Fibroblast of skin of right quadriceps (primary cell): ENCODE measurements at places on chromosomes 3 and 15.
A peak's percentile ranks its signal among the peaks of the same experiment; 100 is the strongest.

GRCh38 chr15:38242055-38242454 lies 10.6 kb upstream of the SPRED1 start:
- no peak for DNase-seq

GRCh38 chr3:63861306-63861705 lies 2.3 kb downstream of the THOC7 start:
- no peak for DNase-seq

DNA sequence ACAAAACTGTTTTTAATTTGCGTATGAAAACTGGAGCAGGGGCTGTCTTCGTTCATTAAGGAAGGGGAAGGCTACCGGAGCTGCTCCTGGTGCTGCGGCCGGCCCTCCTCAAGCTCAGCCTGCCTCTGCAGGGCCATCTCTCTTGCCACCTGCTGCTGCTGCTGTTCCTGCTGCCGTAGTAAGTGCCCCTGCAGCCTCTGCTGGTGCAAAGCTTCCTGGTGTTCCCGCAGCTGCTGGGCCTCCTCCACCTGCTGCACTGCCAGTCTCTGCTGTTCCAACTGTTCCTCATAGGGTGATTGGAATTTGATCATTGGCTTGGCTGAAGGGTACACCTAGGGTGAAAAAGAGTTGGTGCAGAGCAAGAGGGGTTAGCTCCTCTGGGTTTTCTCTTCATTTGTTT lies 66.0 kb downstream of the GOLIM4 start:
- DNase-seq: no peak

DNA sequence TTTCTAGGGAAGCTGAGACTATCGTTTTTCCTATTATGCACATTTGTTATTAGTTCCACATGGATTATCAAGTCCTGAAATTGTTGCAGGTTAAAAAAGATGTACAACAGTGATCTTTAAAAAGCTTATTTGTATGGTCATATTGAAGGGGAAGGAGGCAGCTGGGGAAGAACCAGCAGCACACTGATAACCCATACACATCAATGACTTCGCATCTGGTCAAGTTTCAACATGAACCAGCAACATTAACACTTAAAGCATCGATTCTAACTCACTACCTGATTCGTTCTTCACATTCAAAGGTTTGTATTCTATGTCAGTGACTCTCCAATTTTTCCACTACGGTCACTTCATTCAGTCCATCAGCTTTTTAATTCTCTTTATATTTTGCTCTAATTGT lies 56.4 kb downstream of the NCEH1 start:
- no peak for DNase-seq

DNA sequence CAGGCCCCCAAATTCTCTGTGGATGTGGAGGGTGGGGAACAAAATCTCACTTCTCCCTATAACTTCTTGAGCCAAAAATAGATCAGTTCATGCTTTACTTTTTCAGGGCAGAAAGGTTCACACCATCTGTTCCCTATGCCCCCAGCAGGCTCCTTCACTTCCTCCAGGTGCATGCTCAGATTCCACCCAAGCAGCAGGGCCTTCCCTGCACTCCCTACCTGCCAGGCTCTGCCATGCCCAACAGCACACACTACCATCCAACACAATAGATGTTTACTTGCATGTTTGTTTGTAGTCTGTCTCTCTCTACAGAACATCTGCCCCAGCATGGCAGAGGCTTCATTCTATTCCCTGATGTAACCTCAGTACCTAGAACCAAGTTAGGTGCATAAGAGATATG lies 43.3 kb downstream of the GABRB3 start:
- no peak for DNase-seq

DNA sequence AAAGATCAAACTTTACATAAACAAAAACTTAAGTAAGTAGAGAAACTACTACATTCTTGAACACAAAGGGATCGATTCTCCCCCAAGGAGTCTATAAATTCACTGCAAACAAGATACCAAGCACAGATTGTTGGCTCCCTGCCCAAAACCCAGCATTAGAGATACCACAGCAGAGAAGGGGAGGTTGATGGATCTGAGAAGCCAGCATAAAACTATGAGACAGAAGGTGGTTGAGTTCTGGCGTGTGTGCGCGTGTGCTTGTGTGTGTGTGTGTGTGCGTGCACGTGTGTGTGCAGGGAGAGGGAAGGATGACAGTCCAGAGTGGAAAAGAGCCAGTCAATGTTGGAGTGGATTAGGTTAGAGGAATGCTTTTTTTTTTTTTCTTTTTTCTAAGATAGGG lies 143.2 kb upstream of the PRR20G start:
- DNase-seq: no peak

DNA sequence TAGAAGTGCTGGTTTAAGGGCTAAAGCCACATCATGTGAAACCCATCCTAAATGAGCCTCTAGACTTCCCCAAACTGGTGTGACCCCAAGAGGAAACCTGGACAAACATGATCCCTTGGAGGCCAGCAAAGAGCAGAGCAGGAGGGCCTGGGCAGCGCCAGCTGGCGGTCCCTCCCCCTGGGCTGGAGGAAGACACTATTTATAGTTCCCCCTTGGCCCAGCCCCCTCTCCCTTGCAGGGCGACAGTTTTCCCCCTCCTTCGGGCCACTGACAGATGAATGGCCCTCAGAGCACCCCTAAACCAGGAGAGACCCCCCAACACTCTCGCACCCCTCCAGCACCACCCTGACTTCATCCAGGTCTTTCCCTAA lies 2.9 kb downstream of the UCN2 start:
- no peak for DNase-seq

DNA sequence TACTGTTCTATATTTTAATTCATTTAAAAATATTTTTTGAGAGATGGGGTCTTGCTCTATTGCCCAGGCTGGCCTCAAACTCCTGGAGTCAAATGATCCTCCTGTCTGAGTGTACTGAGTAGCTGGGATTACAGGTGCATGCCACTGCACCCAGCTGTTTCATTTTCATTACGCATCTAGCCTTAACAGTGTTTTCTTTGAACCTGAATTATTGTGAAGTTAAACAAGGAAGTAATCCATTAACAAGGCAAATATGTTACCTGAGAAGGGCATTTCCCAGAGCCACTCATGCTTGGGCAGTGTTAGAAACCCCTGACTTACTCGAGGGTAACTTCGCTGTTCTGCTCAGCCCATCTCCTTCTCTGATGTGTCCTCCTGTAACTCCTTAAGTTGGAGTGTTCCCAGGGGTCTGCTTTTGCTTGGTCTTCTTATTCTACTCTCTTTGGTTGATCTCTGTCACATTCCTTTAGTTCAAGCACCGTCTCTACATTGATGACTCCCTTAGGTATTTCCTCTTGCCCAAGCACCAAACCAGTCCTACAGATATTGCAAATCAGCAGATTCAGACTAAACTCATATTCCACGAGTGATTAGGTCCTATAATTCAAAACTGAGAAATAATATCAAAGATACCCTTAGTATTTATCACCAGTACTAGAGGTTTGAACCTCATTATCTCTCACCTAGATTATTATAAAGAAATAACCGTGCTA lies 107.9 kb downstream of the STAC start:
- peak; percentile 28 for DNase-seq

DNA sequence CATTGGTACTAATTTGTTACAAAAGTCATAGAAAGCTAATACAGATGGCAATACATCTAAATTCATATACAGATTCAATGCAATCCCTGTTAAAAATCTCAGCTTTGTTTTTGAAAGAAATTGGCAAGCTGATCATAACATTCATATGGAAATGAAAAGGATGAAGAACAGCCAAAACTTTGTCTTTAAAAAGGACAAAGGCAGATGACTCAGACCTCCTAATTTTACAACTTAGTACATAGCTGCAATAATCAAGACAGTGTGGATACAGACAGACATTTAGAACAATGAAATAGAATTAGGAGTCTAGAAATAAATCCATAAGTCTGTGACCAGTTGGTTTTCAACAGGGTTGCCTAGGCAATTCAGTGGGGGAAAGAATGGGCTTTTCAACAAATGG lies 63.3 kb downstream of the AQP9 start:
- DNase-seq: peak; percentile 81

- no peak for DNase-seq
Observed at GRCh38 chr3:29236146-29236840, 44.6 kb upstream of the RBMS3 start.

DNA sequence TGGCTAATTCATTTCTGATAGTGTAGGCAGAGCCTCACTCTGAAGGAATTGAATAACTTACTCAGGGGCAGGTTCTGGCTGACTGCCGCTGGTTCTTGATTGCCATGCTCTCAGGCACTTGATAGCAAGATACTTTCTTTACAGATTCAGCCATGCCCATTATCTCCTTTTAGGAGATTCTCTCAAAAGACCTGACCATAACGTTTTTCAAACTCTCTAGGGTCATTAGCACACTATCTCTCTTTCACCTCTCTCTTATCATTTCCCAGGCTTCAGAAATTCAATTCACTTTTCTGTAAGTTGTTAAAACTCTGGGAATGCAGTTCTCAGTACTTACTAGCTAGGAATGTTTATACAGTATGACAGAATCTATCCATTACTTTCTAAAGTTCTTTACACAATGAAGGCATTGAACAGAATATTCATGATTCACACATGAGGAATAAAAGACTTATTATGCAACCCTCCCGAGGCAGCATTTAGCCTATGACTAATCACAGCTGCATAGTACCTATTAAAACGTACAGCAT lies 850.3 kb upstream of the CADM2 start:
- peak; percentile 7 for DNase-seq

DNA sequence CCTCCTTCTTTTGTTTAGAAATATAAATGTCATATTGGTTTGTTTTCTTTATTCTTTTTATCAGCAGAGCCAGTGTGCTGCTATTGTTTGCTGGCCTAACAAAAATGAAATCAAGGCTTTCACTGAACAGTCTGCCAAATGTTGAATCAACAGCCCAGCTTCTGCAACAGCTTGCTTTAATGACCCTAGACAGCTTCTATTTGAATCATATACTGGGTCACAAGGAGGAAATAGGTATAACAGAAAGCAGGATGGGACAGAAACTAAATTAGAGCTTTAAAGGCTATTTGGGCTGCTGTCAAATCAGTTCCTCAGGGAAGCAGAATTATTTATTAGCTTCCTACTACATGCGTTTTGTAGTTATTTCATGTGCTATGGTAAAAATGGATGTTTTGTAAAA lies 12.1 kb upstream of the DNAJC13 start:
- no peak for DNase-seq

DNA sequence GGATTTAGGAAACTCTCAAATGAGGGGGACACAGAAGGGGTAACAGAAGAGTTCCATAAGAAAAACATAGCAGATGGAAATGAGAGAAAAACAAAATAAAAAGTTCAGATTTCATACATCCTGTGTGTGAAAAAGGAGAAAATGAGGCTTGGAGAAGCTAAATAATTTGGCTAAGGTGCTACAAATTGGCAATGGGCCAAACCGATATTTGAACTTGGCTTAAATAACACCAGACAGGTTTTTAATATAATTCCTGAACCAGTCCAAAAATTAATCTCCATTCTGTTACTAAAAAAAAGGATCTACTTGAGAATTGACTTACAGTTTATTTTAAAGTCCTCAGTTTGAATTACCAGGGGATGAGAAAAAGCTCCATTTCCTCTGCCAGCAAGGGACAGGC lies 342.9 kb upstream of the DPH6 start:
- no peak for DNase-seq

GRCh38 chr3:59542276-59542675 lies 492.5 kb upstream of the CFAP20DC start:
- no peak for DNase-seq

DNA sequence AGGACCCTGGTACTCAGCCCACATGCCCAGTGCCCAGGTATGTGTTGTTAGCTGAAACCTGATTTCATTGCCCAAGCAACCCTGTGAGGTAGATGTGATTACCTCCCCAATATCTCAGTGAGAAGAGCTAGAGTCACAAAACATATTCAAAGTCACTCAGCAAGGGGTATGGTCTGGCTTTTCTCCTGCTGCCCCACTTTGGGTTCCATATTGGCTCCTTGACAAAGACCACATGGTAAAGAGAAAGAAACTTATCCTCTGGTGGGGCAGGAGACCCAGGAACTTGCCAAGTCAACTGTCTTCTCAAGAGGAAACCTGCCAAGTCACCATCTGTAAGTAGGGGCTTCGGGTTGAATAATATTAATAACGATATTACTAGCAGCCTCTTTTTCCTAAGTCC lies 148.3 kb upstream of the LMCD1 start:
- no peak for DNase-seq

- peak; percentile 20 for DNase-seq
Observed at GRCh38 chr3:138348754-138349739, 668 bp downstream of the MRAS start.

DNA sequence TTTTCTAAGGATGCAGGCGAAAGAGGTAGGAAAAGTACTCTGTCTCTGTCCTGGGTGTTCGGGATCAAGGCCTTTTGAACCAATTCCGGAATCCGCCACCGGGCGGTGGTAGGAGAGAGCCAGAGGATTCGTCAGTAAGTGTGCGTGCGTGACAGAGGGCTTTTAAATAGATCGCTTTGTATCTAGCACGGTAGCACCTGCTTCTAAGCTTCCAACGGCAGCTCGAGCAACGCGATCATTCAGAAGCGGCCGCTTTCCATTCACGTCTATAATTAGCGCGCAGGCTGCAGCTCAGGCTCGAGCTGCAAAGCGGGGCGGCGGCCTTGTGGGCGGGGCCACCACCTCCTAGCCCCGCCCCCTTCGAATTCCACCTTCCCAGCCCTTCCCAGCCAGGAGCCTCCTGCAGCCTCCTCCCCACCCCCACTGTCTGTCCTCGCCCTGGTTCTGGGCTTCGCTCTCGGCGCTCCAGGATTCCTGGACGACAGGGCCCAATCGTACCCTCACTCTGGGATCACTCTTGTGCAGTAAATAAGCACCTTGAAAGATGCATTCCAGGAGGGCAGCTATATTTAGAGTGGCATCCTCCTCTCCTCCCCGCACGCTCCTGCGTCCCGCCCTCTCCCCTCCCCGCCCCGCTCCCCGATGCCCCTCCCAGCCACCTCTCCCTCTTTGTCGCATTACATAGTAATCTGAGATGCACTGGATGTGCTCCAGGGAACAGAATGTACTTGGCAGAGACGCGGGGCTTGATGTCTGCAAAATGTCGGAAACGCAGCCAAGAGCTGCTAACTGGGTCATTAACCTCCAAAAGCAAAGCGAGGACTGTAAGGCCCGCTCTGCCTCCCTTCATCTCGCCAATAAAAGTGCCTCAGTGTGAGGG lies 224.1 kb upstream of the TPRG1 start:
- DNase-seq: peak; percentile 93
